ENCODE measurements at places on chromosomes 11 and 22. TPM values are rescaled to one million over a fixed set of nuclear protein-coding genes. Genes with fewer than 3 reads are reported as not detected.
A peak's percentile ranks its signal among the peaks of the same experiment; 100 is the strongest.

GRCh38 chr22:30234786-30235470 is 11.6 kb downstream of the LIF start:
- ATAC-seq, result peak; percentile 58

- no peak for ATAC-seq
Measured at GRCh38 chr11:32318071-32319055, 117.0 kb downstream of the WT1 start.

GRCh38 chr11:11668274-11668673 is 46.5 kb upstream of the GALNT18 start:
- ATAC-seq, result no peak

Gene GAL3ST1
- 3.0 TPM for total RNA-seq

DNA sequence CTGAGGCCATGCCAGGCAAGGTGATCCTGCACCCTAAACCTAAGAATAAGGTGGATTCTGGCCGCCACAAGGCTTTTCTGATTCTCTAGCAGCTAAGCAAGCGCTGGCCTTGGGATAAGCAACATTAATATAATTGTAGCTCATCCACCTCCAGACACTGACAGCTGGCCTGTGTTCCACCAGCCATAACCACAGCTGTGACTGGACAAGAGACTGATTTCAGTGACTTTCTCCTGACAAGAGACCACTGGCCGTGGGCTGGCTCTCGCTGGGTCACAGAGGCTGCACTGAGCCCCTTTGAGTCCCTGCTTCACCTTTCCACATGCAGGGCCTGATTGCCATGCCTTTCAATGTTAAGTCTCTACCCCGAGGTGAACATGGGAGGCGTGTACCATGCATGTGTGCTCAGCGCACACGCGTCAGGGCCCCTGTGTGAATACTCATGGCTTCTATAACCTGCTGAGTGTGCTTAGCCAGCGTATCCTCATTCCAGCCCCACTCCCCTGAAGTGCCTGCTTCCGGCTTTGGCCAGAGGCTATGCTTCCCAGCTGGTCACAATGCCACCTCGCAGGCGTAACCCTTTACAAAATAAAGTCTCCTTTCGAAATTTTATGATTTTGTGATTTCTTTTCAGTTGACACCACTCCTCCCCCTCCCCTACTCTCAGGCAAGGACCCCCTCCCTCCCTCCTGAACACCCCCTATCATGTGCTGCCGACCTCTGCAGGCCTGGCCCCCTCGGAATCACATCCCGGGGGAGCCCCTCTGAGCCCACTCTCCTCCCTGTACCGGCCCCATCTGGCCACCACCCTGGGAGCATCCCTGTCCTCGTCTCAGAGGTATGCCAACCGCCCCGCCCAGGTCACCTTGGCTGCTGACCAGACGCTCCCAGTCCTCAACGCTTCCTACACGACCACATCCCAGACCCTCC is 128.1 kb downstream of the CTTN start:
- no peak for ATAC-seq

DNA sequence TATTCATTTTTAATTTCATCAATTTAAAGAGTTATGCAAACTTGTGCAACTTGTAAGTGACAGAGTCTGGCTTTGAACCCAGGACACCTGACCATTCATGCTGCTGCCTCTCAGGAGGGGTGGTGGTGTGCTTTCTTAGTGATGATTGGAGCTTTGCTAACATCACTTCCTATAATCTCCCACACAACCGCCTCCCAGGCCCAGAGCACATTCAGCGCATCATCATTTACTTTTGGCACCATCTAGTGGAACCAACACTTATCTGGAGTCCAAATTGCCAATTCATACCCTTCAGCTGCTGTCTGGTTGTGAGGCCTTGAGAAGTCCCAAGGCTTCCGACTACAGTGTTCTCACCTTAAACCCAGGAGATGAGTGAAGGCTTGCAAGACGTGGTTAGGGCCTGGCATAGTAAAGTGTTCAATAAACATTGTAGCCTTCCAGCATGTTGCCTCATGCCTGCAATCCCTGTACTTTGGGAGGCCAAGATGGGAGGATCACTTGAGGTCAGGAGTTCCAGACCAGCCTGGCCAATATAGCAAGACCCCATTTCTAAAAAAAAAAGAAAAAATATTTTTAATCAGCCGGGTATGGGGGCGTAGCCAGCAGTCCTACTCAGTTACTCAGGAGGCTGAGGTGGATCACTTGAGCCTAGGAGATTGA is 1.1 kb upstream of the TTLL1 start:
- peak; percentile 29 for ATAC-seq

GRCh38 chr11:64226507-64227051 is 505 bp downstream of the NUDT22 start:
- peak; percentile 27 for ATAC-seq

GRCh38 chr11:10298342-10298741 is 4.3 kb upstream of the SBF2 start:
- ATAC-seq, result no peak

- no peak for ATAC-seq
Measured at GRCh38 chr11:76010051-76010450, 195.0 kb downstream of the UVRAG start.

Gene SAAL1
- total RNA-seq, result 11.3 TPM

DNA sequence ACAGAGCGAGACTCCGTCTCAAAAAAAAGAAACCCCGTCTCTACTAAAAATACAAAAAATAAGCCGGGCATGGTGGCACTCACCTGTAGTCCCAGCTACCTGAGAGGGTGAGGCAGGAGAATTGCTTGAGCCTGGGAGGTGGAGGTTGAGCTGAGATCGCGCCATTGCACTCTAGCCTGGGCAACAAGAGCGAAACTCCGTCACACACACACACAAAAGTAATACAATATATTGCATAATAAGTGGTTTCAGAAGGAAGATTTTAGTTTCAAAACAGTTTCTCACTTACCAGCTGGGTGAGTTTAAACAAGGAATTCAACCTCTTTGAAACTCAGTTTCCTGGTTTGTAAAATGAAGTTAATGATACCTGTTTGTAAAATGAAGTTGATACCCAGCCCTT is 32.7 kb upstream of the HTR3A start:
- ATAC-seq, result no peak

DNA sequence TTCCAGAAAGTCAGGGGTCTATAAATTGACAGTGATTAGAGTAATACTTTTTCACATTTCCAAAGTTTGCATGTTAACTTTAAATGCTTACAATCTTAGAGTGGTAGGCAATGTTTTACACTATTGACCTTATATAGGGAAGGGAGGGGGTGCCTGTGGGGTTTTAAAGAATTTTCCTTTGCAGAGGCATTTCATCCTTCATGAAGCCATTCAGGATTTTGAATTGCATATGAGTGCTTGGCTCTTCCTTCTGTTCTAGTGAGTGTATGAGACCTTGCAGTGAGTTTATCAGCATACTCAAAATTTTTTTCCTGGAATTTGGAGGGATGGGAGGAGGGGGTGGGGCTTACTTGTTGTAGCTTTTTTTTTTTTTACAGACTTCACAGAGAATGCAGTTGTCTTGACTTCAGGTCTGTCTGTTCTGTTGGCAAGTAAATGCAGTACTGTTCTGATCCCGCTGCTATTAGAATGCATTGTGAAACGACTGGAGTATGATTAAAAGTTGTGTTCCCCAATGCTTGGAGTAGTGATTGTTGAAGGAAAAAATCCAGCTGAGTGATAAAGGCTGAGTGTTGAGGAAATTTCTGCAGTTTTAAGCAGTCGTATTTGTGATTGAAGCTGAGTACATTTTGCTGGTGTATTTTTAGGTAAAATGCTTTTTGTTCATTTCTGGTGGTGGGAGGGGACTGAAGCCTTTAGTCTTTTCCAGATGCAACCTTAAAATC is 5.3 kb downstream of the MALAT1 start:
- ATAC-seq, result no peak

Gene TMEM191C
- 0.27 TPM for total RNA-seq

Gene NTM
- total RNA-seq, result 11.5 TPM

Gene MS4A6E
- not detected for total RNA-seq

Gene CASP5
- 0.67 TPM for total RNA-seq

Gene MTMR2
- total RNA-seq, result 34.6 TPM

Gene LIF
- not detected for total RNA-seq

Gene ELMOD1
- 0.66 TPM for total RNA-seq

GRCh38 chr11:17603056-17603825 is 56.2 kb downstream of the OTOG start:
- ATAC-seq, result no peak

Gene OR5A1
- not detected for total RNA-seq

Gene FXYD6
- total RNA-seq, result 76.7 TPM

- no peak for ATAC-seq
Measured at GRCh38 chr11:26665036-26665435, 56.8 kb downstream of the SLC5A12 start.

- ATAC-seq, result no peak
Measured at GRCh38 chr11:69183613-69184012, 27.9 kb downstream of the SMIM38 start.

All from gastroesophageal sphincter (tissue), 4 donors.